Astrocyte of the hippocampus (primary cell): ENCODE measurements at places on chromosomes 5 and 9.
A peak's percentile ranks its signal among the peaks of the same experiment; 100 is the strongest.

DNA sequence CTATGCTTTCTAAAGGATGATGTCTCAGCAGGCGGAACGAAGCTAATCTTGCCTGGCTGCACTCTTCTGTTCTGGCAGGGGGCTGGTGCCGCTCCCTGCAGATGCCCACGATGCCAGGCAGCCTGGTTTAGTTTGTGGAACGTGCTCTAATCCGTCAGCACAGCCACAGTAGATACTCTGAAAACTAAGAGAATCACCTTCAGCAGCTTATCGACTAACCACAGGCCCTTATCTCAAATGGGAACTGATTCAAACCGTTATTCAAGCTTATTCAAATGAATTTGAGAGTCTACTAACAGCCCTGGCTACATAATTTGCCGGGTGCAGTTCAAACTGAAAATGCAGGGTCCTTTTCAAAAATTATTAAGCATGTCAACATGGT lies 246.6 kb upstream of the ANKRD55 start:
- peak; percentile 27 for DNase-seq

DNA sequence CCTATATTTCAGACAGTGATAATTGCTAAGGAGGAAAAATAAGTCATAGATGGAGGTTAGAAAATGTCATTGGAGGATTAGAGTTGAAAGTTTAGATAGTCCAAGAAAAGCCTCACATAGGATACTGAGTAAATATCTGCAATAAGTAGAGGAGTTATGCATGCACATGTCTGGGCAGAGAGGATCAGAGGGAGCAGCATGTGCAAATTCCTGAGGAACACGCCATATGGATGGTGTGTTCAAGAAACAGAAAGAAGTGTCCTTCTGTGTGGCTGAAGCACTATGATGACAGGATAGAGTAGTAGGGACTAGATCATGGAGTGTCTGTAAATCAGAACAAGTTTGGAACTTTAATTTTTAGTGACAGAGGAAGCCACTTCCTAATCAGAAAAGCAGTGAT lies 52.2 kb downstream of the SGCD start:
- no peak for DNase-seq

- DNase-seq = peak; percentile 39
Measured at GRCh38 chr5:72503888-72504491, 3.2 kb downstream of the ZNF366 start.

- no peak for DNase-seq
Measured at GRCh38 chr9:105932276-105932675, 237.9 kb downstream of the TMEM38B start.

GRCh38 chr9:137321726-137322361 lies 19.8 kb upstream of the NRARP start:
- DNase-seq = no peak

DNA sequence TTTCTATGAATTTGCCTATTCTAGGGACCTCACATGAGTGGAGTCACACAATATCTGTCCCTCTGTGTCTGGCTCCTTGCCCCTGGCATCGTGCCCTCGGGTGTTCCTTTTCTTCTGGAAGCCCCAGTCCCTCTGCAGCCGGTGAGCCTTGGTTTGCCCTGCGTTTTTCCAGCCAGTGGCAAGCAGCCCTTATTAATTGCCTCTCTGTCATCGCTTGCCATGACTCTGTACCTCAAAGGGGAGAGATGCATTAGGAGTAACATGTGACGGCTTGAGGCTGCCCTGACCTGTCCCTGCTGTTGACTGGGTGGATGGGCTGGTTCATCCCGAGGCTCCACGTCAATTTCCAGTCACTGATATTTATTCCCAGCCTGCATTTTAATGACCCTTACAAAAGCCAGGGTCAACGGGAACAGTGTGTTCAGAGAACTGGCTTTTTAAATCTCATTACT lies 87.3 kb downstream of the CFAP90 start:
- peak; percentile 46 for DNase-seq

- no peak for DNase-seq
Measured at GRCh38 chr5:75512383-75513074, 838 bp downstream of the POLK start.

GRCh38 chr5:65121880-65122436 lies 353.2 kb downstream of the CWC27 start:
- DNase-seq = no peak

DNA sequence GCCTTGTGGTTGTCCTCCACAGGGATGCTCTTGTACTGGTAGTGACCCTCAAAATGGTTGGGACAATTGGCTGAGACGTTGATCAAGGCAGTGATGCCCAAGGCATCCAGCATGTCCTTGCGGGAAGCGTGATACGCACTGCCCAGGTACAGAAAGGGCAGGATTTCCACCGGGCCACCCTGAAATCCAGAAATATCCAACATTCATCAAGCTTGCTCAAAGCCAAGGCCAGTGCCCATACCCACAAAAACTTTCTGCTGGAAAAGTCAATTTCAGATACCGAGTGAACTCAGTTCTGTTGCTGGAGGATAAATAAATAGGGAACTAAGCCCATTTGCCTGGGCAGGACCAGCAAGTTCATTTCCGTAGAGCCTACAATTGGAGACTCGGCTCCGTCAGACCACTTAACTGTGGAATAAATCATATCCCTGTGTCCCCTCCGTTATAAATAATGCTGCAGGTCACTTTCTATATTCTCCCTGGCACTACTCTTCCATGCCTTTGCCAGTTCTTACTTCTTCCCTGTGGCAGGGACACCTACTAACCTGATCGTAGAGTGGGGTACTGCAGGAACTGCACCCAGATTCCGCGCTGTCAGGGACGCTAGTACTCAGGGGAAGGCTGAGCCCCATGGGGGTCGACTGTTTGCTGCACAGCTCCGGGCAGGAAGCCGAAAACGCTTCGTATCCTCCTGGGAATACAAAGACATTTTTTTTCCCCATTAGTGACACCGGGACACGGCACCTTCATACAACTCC lies 1.2 kb downstream of the DUSP1 start:
- DNase-seq = peak; percentile 68

GRCh38 chr5:121870489-121870888 lies 18.8 kb downstream of the FTMT start:
- peak; percentile 38 for DNase-seq

DNA sequence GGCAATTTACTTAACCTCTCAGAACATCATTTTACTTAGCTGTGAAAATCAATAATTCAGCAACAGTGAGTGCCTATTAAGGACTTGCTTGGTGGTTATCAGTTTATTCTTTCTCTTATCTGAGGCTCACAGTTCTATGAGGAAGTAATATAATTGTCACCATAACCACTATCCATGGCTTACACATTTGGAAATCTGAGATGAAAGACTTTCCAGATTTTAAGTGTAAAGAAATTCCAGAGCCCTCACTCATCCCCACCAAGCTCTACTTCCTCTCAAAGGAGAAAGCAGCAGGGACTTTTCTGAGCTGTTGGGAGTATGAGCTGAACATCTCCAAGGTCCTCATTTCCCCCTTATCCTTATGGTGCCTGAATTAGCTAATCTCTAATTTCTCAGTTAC lies 321.5 kb downstream of the FBXL7 start:
- DNase-seq = peak; percentile 33

- DNase-seq = peak; percentile 15
Measured at GRCh38 chr5:107704681-107705401, 34.1 kb upstream of the EFNA5 start.

GRCh38 chr5:683551-684481 lies 9.3 kb downstream of the TPPP start:
- no peak for DNase-seq

DNA sequence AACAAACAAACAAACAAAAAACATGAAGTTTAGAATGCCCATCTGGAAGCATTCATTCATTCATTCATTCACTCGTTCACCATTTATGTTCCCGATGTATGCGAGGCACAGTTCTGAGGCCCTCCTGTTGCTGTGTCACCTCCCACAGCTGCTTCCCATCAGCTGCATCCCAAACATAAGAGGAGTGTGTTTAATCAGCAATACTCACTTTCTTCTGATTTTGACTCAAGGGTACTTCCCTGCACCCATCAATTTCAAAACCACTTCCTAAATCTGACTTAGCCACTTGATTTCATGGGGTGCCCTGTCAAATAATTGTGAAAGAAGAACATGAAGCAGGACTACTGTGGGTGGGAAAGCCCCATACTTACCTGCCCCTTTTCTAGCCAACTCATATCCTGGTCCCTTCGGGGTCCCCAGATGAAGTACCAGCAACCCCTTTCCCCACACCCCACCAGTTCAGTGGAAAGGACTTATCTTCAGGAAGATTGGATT lies 128.0 kb upstream of the IL12B start:
- no peak for DNase-seq

- no peak for DNase-seq
Measured at GRCh38 chr9:134661299-134661698, 19.7 kb downstream of the COL5A1 start.

GRCh38 chr9:98094316-98094715 lies 24.7 kb downstream of the TRIM14 start:
- DNase-seq = no peak

DNA sequence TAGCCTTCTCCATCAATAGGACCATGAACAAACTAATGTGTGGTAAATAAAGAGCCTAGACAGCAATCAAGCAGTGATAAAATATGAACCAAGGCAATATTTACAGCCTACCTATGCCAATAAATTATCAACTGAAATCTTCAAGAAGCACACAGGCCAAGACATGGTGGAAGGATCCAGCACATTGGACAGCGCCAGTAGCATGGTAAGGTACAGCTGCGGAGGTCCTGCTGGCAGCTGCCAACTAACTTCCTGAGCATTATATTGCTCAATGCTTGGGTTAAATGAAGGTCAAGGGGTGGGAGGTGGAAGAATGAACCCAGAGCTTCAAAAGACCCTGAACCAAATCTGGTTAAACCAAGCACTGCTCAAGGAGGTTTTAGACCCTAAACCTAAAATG lies 16.5 kb upstream of the SPDL1 start:
- DNase-seq = peak; percentile 62

DNA sequence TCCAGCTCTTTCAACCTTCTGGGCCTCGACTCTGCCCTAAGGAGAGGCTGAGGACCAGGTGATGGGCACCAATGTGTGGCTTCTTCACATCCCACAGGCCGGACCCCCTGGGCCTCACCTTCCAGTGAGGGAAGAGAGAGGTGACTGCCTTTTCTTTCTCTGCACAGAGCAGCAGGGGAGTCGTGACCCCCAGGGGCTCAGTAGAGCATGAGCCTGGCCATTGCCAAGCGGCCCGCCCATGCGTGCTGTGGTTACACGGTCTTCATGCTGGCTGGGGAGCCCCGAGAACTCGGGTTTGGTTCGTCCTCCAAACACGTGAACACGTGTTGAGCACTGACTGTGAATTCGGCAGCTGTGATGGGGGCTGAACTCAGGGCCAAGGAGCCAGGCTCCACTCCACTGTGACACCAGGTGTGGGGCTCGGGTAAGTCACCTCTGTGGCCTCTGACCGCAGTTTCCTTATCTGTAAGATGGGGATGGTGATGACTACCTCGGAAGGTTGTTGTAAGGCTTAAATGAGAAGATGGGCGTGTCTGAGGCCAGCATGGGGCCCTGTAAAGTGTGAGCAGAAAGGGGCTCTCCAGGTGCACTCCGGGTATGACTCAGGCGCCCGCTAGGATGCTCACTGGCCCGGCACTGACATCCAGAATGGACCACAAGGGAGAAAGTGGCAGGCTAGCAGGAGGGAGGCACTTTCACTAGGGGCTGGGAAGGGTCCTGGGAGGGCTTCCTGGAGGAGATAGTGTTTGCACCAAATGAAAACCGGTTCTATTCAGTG lies 13.4 kb upstream of the GRHPR start:
- DNase-seq = no peak
